ENCODE measurements at places on chromosomes 1 and 21.

DNA sequence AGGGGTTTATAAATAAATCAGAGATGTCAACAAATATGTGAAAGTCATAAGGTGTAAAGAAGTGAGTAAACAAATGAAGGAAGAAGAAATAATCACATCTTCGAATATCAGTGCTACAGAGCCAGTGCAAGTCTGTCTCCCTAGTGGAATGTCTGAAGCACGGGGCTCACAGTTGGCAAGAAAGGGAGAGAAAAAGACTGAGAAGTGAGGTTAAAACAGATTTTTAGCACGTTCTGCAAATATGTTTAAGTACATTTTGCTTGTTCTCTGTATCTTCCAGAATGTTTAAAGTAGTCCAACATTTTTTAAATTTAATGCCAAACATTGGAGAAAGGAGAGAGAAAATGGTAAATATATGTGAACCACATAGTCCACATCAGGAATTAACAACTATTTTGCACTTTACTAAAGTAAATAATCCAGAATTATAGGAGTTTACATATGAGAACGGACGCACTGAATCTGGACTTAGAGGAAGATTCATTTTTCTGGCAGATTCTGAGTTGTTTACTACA is 682.4 kb downstream of the LTN1 start:
- H3K27ac ChIP-seq: no peak overlapping the region
- no peaks in the 10 kb centered on the region for H3K4me1 ChIP-seq
- no peaks in the 10 kb centered on the region for H3K36me3 ChIP-seq
- H3K4me3 ChIP-seq: no peak overlapping the region

DNA sequence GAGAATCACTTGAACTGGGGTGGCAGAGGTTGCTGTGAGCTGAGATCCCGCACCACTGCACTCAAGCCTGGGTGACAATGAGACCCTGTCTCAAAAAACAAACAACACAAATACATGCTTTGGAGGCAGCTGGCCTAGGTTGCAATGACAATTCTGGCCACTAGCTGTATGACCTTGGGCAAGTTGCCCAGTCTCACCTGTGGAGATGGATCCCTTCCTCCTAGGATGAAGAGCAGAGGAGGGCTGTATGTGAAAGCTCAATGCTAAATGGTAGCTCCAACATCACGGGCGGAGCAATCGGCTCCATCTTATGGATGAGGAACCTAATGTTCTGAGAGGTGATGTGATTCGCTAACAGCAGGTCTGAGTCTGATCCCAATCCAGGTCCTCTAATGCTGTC is 20.6 kb downstream of the ADORA1 start:
- peaks cover 8% of the 10 kb centered on the region for H3K27me3 ChIP-seq
- DNase-seq: no peak
- no peaks in the 10 kb centered on the region for H3K4me1 ChIP-seq
- no peaks in the 10 kb centered on the region for H3K36me3 ChIP-seq
- no peak overlapping the region for H3K27ac ChIP-seq
- H3K4me3 ChIP-seq: no peak overlapping the region

DNA sequence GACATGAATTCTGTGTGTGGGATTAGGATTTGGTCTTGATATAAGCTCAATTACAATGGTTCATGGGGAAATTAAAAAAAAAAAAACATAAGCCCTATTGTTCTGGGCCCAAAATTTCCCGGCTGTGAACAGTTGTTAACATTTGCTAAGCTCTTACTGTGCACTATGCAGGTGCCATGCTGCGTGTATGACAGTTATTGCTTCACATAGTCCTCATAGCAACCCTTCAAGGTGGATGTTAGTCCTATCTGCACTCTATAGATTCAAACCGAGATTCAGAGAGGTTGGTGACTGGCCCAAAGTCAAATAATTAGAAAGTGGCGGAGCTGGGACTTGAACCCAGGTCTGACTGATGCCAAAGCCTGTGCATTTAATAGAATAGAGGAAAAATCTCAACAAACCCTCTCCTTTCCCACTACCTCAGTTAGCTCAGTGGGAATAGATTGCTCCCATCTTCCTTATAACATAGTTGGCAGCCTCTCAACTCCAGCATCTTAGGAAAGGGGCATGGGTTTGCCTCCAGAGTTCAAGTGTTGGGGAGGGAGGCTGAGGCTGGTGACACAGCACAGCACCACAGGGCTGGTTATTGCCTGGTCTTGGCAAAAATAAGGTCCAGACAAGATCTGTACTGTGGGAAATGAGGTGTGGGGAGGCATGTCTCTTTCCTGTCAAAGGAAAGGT is 55.0 kb upstream of the GCLM start:
- no peak for DNase-seq
- H3K4me1 ChIP-seq: no peaks in the 10 kb centered on the region

- no peaks in the 10 kb centered on the region for H3K36me3 ChIP-seq
- peaks cover 4% of the 10 kb centered on the region for H3K27me3 ChIP-seq
These were observed 31.1 kb downstream of the ROR1 start for GRCh38 chr1:63804829-63805484.

DNA sequence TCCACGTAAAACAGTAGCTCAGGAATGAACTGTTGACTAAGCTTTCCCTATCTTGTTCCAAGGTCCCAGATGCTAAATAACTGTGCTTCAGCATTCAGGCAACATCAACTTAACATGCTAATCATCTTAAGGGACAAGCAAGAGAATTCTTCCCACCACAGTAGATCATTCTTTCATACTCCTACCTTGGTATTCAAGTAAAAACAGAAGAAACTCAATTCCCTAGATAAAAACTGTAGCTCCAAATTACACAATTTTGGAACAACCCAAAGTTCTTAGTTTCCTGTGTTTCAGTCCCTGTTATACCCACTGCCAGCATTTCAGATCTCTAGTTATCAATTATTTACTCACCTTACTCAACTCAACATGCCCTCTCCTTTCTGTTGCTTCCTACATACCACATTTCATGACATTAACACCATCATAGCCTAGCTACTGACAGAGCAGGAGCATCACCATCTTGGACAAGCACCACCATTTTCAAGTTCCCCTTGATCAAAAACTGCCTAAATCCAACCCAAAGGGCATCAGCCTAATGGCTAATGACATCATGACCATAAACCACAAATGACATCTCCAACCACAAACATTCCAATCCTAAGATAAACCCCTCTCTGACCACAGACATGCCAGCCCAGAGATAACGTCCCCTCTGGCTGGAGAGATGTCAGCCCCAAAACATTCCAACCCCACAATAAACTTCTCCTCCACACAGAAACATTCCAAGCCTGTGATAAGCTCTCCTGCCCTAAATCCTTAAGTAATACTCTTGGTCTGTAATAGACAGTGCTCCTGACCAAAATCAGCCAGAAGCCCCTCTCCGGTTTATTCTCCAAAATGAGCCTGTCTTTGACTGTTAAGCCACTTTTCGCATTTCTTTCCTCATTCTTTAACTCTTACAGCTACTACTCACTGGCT is 191.2 kb downstream of the RERE start:
- peaks cover 4% of the 10 kb centered on the region for H3K36me3 ChIP-seq
- H3K4me1 ChIP-seq: peaks cover 32% of the 10 kb centered on the region
- H3K27ac ChIP-seq: no peak overlapping the region
- H3K27me3 ChIP-seq: no peaks in the 10 kb centered on the region
- DNase-seq: no peak

- no peaks in the 10 kb centered on the region for H3K4me1 ChIP-seq
- H3K36me3 ChIP-seq: no peaks in the 10 kb centered on the region
- no peak overlapping the region for H3K27ac ChIP-seq
- H3K27me3 ChIP-seq: peaks cover 28% of the 10 kb centered on the region
These were observed 55.5 kb upstream of the TRIM67 start for GRCh38 chr1:231106347-231106746.

GRCh38 chr1:211783266-211783665 is 47.3 kb downstream of the LPGAT1 start:
- peaks cover 5% of the 10 kb centered on the region for H3K36me3 ChIP-seq
- H3K27me3 ChIP-seq: no peaks in the 10 kb centered on the region
- H3K4me1 ChIP-seq: peaks cover 6% of the 10 kb centered on the region

DNA sequence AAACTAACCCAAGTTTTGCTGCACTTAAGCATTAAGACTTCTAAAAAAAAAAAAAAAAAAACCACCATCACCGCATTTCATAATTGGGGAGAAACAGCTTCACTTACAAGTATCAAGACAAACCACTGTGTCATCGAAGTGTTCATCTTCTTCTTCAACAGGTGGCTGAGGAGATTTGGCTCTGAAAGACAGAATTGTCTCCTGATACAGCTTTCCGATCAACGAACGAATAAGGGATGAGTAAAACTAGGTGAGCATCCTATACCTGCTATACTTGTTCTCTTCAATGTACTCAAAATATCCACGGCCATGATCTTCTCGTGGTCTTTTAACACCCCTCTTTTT is 2.0 kb downstream of the HNRNPU start:
- H3K4me1 ChIP-seq: peaks cover 61% of the 10 kb centered on the region
- peak overlapping the region; percentile 96 for H3K27ac ChIP-seq
- no peak for DNase-seq
- peaks cover 56% of the 10 kb centered on the region for H3K36me3 ChIP-seq
- H3K4me3 ChIP-seq: peak overlapping the region; percentile 93

GRCh38 chr1:159881622-159882526 is 18.1 kb downstream of the CFAP45 start:
- no peaks in the 10 kb centered on the region for H3K4me1 ChIP-seq
- no peak overlapping the region for H3K27ac ChIP-seq
- no peak overlapping the region for H3K4me3 ChIP-seq
- H3K36me3 ChIP-seq: no peaks in the 10 kb centered on the region
- no peak for DNase-seq

DNA sequence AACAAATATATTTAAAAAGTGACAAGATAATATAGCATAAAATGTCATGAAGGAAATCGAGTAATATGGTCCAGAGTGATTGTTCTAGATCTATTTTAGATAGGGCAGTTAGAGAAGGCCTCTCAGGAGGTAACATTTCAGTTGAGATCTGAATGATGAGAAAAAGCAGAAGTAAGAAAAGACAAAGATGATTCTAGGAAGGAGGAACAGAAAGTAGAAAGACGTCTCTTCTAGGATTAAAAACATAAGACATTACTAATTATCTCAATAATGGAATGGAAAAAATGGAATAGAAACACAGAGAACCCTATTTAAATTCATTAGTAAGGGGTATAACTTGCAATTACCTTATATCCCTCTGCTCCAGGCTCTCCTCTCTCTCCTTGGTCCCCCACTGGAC is 130.0 kb upstream of the ZNHIT6 start:
- H3K4me1 ChIP-seq: no peaks in the 10 kb centered on the region
- no peak overlapping the region for H3K27ac ChIP-seq
- no peak overlapping the region for H3K4me3 ChIP-seq
- H3K27me3 ChIP-seq: no peaks in the 10 kb centered on the region
- H3K36me3 ChIP-seq: no peaks in the 10 kb centered on the region

DNA sequence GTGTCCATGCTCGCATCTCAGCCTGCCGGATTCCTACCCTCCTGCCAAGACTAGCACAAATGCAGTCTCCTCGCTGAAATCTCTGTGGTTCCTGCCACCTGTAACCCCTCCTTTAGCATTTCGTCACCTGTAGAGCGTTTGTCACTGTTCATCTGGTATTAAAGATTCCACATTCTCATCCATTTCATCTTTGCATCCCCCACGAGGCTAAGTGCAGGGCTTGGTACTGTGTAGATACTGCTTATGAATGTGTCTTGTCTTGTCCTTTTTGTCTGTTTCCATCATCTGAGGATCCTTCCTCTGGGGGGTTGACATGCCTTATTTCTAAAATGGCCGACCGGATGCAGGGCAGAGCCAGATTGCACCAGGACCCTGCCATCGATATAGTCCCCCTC is 53.7 kb upstream of the DNAJC6 start:
- H3K27me3 ChIP-seq: peaks cover 5% of the 10 kb centered on the region
- peak overlapping the region; percentile 79 for H3K4me3 ChIP-seq
- peaks cover 52% of the 10 kb centered on the region for H3K4me1 ChIP-seq
- DNase-seq: no peak

GRCh38 chr1:178937695-178938094 is 66.8 kb upstream of the ANGPTL1 start:
- peaks cover 8% of the 10 kb centered on the region for H3K27me3 ChIP-seq
- no peak for DNase-seq
- H3K4me3 ChIP-seq: no peak overlapping the region
- H3K4me1 ChIP-seq: peaks cover 3% of the 10 kb centered on the region
- H3K27ac ChIP-seq: no peak overlapping the region

DNA sequence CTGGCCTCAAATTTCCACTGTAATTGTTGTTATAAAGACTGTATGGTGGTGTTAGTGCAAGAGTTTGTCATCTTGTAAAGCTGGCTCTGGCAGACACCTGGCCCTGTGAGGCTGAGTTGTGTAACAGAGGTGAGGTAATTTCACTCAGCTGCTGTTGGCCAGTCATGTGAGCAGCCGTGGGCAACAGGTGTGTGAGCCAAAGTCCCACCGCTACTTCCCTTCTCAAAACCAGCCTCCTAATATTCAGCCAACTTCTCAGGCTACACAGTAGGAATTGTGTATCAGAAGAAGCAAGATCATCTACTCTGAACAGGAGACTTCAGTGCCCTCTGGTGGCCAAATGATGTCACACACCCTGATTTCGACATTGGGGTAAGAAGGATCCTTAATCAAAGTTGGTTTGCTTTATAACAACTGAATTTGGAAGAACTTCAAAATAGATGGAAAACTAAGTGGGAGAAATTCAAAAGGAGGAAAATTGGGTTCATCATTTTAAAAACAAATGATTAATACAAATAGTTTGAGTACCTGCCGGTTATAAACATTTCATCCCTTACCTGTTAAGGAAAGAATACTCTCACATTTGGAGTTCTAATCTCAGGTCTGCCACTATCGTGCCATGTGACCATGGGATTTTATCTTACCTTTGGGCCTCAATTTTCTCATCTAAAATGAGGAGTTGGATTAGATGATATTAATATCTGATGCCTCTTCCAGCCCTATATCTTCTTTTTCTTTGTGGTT is 2.6 kb upstream of the CREG1 start:
- no peaks in the 10 kb centered on the region for H3K36me3 ChIP-seq
- peak; percentile 86 for DNase-seq
- H3K4me1 ChIP-seq: peaks cover 23% of the 10 kb centered on the region
- no peak overlapping the region for H3K27ac ChIP-seq

All from activated CD8-positive, alpha-beta memory T cell treated with anti-CD3 and anti-CD28 coated beads, Interleukin-2, amount 10 ng/mL, durations not matched to agents 7 days and 5 days (primary cell).